Foreskin keratinocyte (primary cell): ENCODE measurements at places on chromosomes 5 and 9. TPM values are rescaled to one million over a fixed set of nuclear protein-coding genes. Genes with fewer than 3 reads are reported as not detected.

The POU5F2 gene
- 0.07 and 0.14 TPM in 2 replicates for total RNA-seq

The TMOD1 gene
- total RNA-seq = not detected in 2 replicates

The FOXD4L5 gene
- total RNA-seq = 0.03 and 0.07 TPM in 2 replicates

The ABO gene
- not detected in 2 replicates for total RNA-seq

The CTSV gene
- total RNA-seq = 29.7 and 39.8 TPM in 2 replicates

The GDF9 gene
- total RNA-seq = 0.11 and 0.14 TPM in 2 replicates
